ENCODE measurements at places on chromosomes 5 and 9. TPM values are rescaled to one million over a fixed set of nuclear protein-coding genes. Genes with fewer than 3 reads are reported as not detected.

The ORM1 gene
- not detected for total RNA-seq

The SPAAR gene
- 0.56 TPM for total RNA-seq

The FNBP1 gene
- 62.2 TPM for total RNA-seq

The ZNF608 gene
- 64.4 TPM for total RNA-seq

- H3K36me3 ChIP-seq = peaks cover 16% of the 10 kb centered on the region
- peak overlapping the region; percentile 86 for H3K4me3 ChIP-seq
- H3K4me1 ChIP-seq = peaks cover 21% of the 10 kb centered on the region
- peak overlapping the region; percentile 75 for H3K27ac ChIP-seq
- DNase-seq = peak; percentile 17
Measured at GRCh38 chr9:126861707-126862103, 1.3 kb downstream of the ZBTB34 start.

DNA sequence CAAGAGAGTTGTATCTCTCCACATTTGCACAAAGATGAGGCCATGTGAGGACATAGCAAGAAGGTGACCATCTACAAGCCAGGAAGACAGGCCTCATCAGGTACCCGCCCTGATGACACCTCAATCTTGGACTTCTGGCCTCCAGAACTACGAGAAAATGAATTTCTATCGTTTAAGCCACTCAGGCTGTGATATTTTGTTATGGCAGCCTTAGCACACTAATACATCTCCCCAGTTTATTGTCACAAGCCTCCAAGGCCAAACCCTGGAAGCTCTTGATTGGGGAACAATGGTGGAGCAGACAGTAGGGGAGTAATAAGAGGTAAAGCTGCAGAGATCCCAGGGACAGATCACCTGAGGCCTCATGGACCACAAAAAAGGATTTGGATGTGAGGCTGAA, 7.7 kb upstream of the P4HA2 start:
- DNase-seq = no peak
- no peak overlapping the region for H3K4me3 ChIP-seq
- no peaks in the 10 kb centered on the region for H3K36me3 ChIP-seq

DNA sequence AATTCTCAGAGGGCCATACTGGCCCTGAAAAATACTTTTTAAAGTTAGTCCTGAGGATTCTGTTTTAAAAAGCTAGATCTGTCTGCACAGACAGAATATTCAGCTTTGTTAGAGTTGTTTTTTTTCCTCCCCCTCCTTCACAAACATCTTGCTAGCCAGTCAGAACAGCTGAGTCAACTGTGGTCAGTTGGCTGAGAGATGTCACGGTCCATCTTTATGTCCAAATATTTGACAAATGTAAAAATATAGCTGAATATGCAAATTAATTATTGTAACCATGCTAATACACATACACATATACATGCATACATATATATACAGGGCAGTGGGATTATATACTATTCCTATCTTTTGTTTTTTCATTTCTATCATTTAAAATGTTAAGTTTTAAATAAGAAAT, 33.9 kb downstream of the UNC13B start:
- H3K4me3 ChIP-seq = no peak overlapping the region
- no peak for DNase-seq
- no peaks in the 10 kb centered on the region for H3K36me3 ChIP-seq
- H3K27me3 ChIP-seq = no peaks in the 10 kb centered on the region
- peaks cover 8% of the 10 kb centered on the region for H3K4me1 ChIP-seq

DNA sequence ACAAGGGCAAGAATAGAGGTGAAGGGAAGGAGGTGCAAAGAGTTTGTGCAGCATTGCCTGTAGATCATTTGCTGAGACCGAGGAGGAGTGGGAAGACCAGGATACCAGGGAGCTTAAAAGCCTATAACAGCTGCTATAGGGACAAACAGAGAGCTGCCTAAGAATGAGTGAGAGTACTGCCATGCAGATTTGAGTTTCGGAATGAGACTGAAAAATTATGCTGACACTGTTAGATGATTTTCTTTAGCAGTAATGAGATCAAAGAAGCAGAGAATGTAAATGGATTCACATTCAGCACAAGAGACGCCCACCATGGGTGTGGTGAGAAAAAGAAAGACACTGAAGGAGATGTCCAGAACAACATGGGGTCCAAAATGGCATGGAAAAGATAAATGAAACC, 69.7 kb downstream of the EPB41L4A start:
- no peaks in the 10 kb centered on the region for H3K27me3 ChIP-seq
- no peaks in the 10 kb centered on the region for H3K4me1 ChIP-seq
- H3K27ac ChIP-seq = no peak overlapping the region

GRCh38 chr5:107476783-107477182, 194.0 kb downstream of the EFNA5 start:
- DNase-seq = no peak
- H3K4me3 ChIP-seq = no peak overlapping the region
- no peaks in the 10 kb centered on the region for H3K36me3 ChIP-seq
- no peak overlapping the region for H3K27ac ChIP-seq
- H3K27me3 ChIP-seq = no peaks in the 10 kb centered on the region
- H3K4me1 ChIP-seq = peaks cover 11% of the 10 kb centered on the region

GRCh38 chr5:158990979-158991775, 108.5 kb downstream of the EBF1 start:
- peaks cover 86% of the 10 kb centered on the region for H3K4me1 ChIP-seq
- peaks cover 21% of the 10 kb centered on the region for H3K36me3 ChIP-seq
- H3K27ac ChIP-seq = peak overlapping the region; percentile 96
- H3K27me3 ChIP-seq = no peaks in the 10 kb centered on the region
- peak overlapping the region; percentile 29 for H3K4me3 ChIP-seq

- H3K4me3 ChIP-seq = no peak overlapping the region
- H3K27me3 ChIP-seq = no peaks in the 10 kb centered on the region
- no peak for DNase-seq
- H3K4me1 ChIP-seq = no peaks in the 10 kb centered on the region
- H3K27ac ChIP-seq = no peak overlapping the region
Measured at GRCh38 chr5:98372351-98372750, 401.1 kb upstream of the RGMB start.

DNA sequence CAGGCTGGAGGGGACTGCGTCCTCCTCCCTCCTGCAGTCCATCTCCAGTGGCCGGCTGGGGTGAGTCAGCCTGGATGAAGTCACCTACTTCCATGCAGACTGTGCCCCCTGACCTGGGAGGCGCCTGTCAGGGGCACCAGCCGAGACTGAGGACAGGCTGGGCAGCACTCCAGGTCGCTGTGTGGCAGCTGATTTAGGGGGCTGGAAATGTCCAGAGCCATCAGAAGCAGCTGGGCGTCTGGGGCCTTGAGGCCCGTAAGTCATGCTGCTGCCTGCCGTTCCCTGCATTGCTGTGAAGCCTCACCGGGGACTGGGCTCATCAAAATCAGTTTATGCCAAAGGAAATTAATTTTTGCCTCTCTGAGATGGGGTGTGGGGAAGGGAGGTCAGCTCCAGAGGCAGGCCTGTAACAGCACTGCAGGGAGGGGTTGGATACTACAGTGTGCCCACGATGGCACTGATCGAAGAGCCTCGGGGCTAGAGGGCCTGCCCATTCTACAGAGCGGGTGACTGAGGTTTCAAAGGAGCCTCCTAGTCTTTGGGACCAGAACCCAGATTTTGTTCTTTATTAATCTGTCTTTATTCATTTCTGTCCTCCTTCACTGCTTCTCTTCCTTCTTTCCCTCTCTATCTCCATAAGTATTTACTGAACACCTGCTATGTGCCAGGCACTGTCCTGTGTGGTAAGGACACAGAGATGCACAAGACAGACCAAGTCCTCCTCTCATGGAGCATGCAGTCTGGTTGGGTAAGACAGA, 70.4 kb upstream of the PSD2 start:
- H3K27me3 ChIP-seq = no peaks in the 10 kb centered on the region
- H3K4me1 ChIP-seq = peaks cover 22% of the 10 kb centered on the region

DNA sequence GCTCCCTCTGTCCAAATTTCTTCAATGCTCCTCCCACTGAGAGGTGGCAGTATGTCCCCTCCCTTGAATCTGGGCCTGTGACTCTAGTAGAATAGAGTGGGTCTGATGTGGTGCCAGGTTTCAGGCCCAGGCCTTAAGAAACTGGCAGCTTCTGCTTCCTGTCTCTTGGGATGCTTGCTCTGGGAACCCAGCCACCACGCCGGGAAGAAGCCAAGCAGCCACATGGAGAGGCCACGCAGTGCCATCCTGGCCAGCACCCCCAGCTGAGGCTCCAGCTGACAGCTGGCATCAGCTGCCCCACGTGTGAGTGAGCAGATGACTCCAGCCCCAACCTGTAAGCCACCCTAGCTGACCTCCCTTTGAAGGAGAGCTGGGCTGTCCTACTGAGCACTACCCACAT, 7.3 kb upstream of the TSPAN17 start:
- no peak for DNase-seq
- peaks cover 32% of the 10 kb centered on the region for H3K27me3 ChIP-seq
- H3K36me3 ChIP-seq = peaks cover under 1% of the 10 kb centered on the region
- no peak overlapping the region for H3K27ac ChIP-seq
- H3K4me3 ChIP-seq = no peak overlapping the region

- DNase-seq = no peak
- H3K4me3 ChIP-seq = no peak overlapping the region
- H3K27me3 ChIP-seq = peaks cover 19% of the 10 kb centered on the region
Measured at GRCh38 chr5:115330830-115331229, 34.4 kb upstream of the CCDC112 start.

- no peak overlapping the region for H3K4me3 ChIP-seq
- peaks cover 7% of the 10 kb centered on the region for H3K27me3 ChIP-seq
- H3K27ac ChIP-seq = no peak overlapping the region
- DNase-seq = no peak
- H3K36me3 ChIP-seq = no peaks in the 10 kb centered on the region
Measured at GRCh38 chr5:22541037-22541436, 312.1 kb downstream of the CDH12 start.

DNA sequence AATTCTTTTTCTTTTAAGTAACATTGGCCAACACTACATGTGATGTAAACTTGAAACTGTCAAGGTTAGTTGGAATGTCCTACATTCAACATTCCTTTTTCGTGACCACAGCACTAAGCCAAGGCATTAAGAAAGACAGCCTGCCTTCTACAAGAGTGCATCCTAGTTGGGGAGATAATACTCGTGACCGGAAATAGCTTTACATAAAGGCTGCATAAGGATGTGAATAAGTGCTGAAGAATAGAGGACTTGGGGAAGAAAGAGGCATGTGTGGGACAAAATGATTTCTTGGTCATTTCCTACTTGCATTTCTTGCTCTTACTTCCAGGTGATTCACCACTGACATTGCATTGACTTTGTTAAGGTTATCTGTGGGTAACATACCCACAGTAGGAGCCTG, 282.0 kb downstream of the DMRT2 start:
- DNase-seq = no peak
- no peaks in the 10 kb centered on the region for H3K4me1 ChIP-seq
- H3K27ac ChIP-seq = no peak overlapping the region
- H3K4me3 ChIP-seq = no peak overlapping the region
- no peaks in the 10 kb centered on the region for H3K27me3 ChIP-seq

- no peaks in the 10 kb centered on the region for H3K36me3 ChIP-seq
- no peak overlapping the region for H3K4me3 ChIP-seq
- no peaks in the 10 kb centered on the region for H3K27me3 ChIP-seq
- H3K4me1 ChIP-seq = peaks cover 10% of the 10 kb centered on the region
Measured at GRCh38 chr9:5448016-5448415, 2.3 kb upstream of the CD274 start.

- no peak overlapping the region for H3K4me3 ChIP-seq
- no peaks in the 10 kb centered on the region for H3K36me3 ChIP-seq
- no peaks in the 10 kb centered on the region for H3K27me3 ChIP-seq
- DNase-seq = no peak
Measured at GRCh38 chr9:38000735-38001134, 68.3 kb downstream of the SHB start.

GRCh38 chr5:17317473-17317872, 100.0 kb downstream of the BASP1 start:
- DNase-seq = no peak
- peak overlapping the region; percentile 75 for H3K27ac ChIP-seq
- H3K27me3 ChIP-seq = no peaks in the 10 kb centered on the region
- peaks cover 47% of the 10 kb centered on the region for H3K4me1 ChIP-seq
- no peak overlapping the region for H3K4me3 ChIP-seq

GRCh38 chr9:121569266-121569648, 69.6 kb upstream of the GGTA1 start:
- no peak for DNase-seq
- H3K27me3 ChIP-seq = no peaks in the 10 kb centered on the region
- peaks cover 29% of the 10 kb centered on the region for H3K4me1 ChIP-seq
- H3K27ac ChIP-seq = no peak overlapping the region
- no peak overlapping the region for H3K4me3 ChIP-seq
- no peaks in the 10 kb centered on the region for H3K36me3 ChIP-seq

DNA sequence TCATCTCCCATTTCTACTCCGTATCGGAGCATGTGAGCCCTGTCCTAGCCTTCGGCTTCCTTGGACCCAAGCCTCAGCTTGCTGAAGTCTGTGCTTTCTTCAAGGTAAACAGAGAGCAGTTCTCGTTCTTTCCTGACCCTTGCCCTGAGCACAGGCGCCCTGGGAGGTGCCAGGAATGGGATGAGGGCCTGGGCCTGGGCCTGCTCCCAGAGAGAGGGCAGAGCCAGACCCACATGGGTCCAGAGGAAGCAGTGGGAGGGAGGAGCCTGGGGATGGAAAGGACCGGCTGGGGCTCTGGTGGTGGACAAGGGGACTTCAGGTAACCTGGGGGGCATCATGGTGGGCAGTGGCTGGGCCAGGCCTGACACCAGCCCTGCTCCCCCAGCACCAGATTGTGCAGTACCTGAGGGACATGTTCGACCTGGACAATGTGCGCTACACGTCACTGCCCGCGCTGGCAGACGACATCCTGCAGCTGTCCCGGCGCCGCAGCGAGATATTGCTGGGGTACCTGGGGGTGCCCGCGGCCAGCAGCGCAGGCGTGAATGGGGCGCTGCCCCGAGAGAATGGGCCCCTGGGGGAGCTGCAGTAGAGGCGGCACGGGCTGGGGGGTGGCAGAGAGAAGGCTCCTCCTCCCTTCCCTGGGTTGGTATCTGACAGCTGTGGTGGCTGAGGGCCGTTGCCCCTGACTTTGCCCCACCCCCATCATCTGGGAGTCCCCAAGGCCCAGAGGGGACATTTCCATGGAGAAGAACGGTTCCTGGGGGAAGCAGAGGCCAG, 10.9 kb upstream of the DOLPP1 start:
- no peak overlapping the region for H3K4me3 ChIP-seq
- H3K27ac ChIP-seq = no peak overlapping the region
- DNase-seq = no peak
- H3K27me3 ChIP-seq = no peaks in the 10 kb centered on the region

DNA sequence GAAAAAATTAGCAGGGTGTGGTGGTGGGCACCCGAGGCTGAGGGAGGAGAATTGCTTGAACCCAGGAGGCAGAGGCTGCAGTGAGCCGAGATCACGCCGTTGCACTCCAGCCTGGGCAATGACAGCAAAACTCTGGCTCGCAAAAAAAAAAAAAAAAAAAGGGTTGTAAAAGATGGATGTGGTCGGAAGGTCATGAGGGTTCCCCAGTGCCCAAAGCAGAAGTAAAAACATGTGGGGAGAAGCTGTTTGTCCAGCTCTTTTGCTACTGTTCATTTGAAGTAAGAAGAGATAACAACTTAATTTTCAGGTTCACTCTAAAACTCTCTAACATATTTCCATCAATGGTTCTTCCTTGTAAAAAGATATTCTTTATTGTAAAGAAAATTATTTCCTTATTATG, 57.1 kb upstream of the GOLPH3 start:
- H3K4me3 ChIP-seq = no peak overlapping the region
- no peak for DNase-seq
- peaks cover 28% of the 10 kb centered on the region for H3K36me3 ChIP-seq

- H3K27ac ChIP-seq = no peak overlapping the region
- no peaks in the 10 kb centered on the region for H3K36me3 ChIP-seq
- no peak for DNase-seq
Measured at GRCh38 chr5:171272996-171273970, 35.8 kb upstream of the TLX3 start.
